ENCODE measurements at places on chromosomes 5 and 9. TPM values are rescaled to one million over a fixed set of nuclear protein-coding genes. Genes with fewer than 3 reads are reported as not detected.

GABRB2 gene
- total RNA-seq = not detected

PCDHB13 gene
- not detected for total RNA-seq

PRRT1B gene
- not detected for total RNA-seq

MEGF10 gene
- total RNA-seq = not detected

DNA sequence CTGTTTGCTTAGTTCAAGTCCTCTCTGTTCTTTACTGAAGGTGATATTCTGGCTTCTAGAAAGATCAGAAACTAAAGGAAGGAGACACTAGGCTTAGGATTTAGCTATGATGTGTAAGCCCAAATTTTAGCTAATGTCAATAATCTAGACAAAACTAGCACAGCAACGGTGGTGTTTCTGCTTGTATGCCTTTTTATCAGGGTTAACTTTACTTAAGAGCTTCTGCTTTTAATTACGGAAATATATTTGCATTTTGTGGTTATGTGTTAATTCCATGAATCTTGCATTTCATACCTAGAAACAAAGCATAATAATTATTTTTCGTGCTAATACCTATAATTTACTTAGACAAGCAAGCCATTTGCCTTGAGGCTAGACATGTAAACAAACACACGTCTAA is 96.1 kb downstream of the PAX5 start:
- no peaks in the 10 kb centered on the region for H3K4me1 ChIP-seq
- H3K27me3 ChIP-seq = peaks cover 11% of the 10 kb centered on the region
- no peak for DNase-seq

- no peak for DNase-seq
- H3K4me3 ChIP-seq = no peak overlapping the region
- H3K4me1 ChIP-seq = no peaks in the 10 kb centered on the region
- peaks cover 18% of the 10 kb centered on the region for H3K27me3 ChIP-seq
Measured at GRCh38 chr5:159552751-159553150, 222.5 kb upstream of the IL12B start.

GRCh38 chr5:43573058-43573457 is 16.2 kb upstream of the PAIP1 start:
- no peak overlapping the region for H3K27ac ChIP-seq
- no peaks in the 10 kb centered on the region for H3K27me3 ChIP-seq
- peaks cover 20% of the 10 kb centered on the region for H3K36me3 ChIP-seq
- no peaks in the 10 kb centered on the region for H3K4me1 ChIP-seq

GRCh38 chr9:40925149-40925548 is 203.3 kb downstream of the FOXD4L6 start:
- H3K27me3 ChIP-seq = no peaks in the 10 kb centered on the region
- DNase-seq = no peak
- H3K27ac ChIP-seq = no peak overlapping the region

DNA sequence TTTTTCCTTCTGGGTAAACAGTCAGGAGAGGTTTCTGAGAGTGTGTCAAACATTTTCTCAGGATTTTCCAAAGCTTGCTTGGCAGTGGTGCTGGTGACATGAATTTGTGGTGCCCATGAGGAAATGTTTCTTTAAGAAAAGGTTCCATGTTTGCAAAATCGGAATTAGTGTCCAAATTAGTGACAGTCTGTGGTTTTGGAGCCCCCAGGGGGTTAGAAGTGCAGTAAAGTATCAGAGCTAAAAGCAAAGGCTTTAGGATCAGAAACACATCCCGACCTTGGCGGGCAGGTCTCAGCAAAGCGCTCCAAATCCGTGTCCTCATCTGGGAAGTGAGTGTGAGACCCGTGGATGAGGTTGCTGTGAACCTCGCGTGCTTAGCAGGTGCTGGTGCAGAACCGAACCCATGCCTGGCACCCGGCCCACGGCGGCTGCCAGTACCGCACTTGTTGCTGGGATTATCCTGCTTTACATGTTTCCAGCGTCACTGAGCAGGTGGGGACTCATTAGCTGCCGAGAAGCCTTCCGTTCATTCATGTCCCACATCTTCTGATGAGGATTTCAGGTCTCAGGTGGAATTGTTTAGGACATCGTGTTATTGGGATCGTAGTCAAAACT is 70.8 kb upstream of the COL5A1 start:
- H3K27me3 ChIP-seq = no peaks in the 10 kb centered on the region
- H3K4me1 ChIP-seq = no peaks in the 10 kb centered on the region
- H3K4me3 ChIP-seq = no peak overlapping the region
- no peak overlapping the region for H3K27ac ChIP-seq

- DNase-seq = no peak
- peaks cover 9% of the 10 kb centered on the region for H3K27me3 ChIP-seq
- no peak overlapping the region for H3K4me3 ChIP-seq
Measured at GRCh38 chr5:57836921-57837320, 354.3 kb upstream of the ACTBL2 start.

GRCh38 chr9:123035791-123036190 is 2.3 kb downstream of the GPR21 start:
- no peaks in the 10 kb centered on the region for H3K27me3 ChIP-seq
- no peak overlapping the region for H3K4me3 ChIP-seq
- H3K36me3 ChIP-seq = peaks cover 13% of the 10 kb centered on the region
- peaks cover 4% of the 10 kb centered on the region for H3K4me1 ChIP-seq
- DNase-seq = no peak

All from activated CD4-positive, alpha-beta T cell treated with anti-CD3 and anti-CD28 coated beads, Interleukin-2, amount 10 ng/mL, durations not matched to agents 7 days and 5 days (primary cell).